ENCODE measurements at places on chromosomes 2 and 18.
A peak's percentile ranks its signal among the peaks of the same experiment; 100 is the strongest.

GRCh38 chr2:219440388-219441256 lies 6.0 kb downstream of the SPEG start:
- no peak for DNase-seq

DNA sequence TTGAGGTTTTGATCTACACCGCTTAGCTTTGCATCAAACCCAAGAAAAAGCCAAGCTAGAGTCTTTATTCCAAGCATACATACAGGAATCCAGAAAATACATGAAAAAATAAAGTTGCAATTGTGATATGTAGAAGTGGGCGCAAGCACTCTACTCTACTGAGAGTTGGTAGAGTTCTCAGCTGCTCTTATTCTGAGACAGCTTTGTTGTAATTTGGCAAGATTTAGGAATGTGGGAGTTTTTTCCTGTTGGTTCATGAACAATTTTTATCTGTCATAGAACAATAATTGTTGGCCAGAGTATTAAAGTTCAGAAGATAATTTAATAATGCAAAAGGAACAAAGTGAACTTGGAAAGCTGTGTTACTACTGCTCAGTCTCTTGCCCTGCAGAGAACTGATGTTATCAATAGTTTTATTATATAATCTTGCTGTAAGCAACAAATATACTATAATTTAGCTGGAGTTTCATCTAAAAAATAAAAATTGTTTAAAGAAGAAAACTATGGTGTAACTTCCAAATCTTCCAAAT lies 302.0 kb upstream of the RND3 start:
- no peak for DNase-seq

- DNase-seq = no peak
Measured at GRCh38 chr18:43501099-43501498, 223.8 kb upstream of the SYT4 start.

- no peak for DNase-seq
Measured at GRCh38 chr2:140695155-140695554, 1435.7 kb downstream of the LRP1B start.

DNA sequence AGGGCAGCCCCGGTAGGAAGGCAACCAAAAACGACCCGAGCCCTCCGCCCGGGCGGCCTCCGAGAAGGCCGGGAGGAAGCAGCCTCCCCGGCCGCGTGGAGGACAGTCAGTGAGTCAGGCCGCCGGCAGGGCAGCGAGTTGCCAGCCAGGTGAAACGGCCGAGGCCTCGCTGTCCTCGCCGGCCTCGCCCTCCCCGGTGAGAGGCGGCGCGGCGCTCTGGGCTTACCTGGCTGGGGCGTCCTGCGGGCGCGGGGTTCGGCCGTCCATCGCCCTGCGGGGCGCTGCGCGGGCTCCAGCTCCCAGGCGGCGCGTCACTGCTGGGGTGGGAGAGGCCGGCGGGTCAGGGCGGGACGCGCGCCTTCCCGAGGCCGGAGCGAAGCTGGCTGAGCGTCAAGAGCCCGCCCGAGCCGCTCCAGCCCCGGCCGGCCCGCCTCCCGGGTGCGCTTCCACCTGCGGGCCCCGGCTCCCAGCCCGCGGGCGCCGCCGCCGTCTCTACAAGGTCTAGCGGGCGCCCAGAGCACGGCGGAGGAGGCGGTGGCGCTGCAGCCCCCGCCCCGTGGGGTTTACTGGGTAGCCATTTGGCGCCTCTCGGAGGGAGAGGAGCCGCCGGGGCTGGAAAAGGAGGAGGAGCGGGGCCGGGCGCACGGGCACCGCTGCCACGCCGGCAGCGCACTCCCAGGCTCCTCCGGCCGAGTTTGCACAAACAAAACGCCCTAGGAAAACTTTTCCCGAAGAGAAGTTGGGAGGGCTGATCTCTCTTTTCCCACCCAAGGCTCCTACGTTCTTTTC lies 499 bp downstream of the COBLL1 start:
- DNase-seq = peak; percentile 46
